Astrocyte of the spinal cord (primary cell): ENCODE measurements at places on chromosomes 7 and 10.

- DNase-seq = no peak
Measured at GRCh38 chr7:68216051-68216450, 1219.4 kb downstream of the TYW1 start.

DNA sequence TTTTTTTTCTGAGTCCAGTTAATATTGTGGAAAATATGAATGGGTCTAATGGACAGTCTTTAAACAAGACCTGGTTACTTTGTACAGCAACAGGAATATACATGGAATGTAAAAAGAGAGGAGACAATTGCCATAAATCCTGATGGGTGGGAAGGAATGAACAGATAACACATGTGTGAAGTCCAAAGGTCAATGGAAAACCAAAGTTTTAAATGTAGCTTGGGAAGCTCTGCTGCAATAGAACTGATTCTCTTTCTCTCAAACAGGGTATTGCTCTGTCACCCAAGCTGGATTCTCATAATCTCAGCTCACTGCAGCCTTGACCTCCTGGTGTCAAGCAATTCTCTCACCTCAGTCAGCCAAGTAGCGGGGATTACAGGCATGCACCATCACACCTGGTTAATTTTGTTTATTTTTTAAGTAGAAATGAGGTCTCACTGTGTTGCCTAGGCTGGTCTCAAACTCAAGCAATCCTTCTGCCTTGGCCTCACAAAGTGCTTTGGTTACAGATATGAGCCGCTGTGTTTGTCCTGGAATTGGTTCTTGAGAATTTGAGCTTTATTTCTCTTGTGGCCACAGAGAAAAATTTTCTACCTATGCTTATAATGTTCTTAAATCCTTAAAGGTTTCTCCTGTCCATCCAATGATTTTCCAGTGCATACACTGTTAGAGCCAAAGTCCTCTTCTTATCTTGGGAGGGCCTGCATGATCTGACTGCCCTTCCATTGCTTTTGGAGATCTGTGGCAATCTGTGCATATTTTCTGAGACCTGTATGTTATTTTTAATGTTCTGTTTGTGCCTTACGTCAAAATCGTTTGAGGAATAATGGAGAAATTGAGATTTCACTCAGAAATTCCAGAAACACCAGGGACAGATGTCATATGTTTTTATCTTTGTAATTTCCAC, 30.7 kb upstream of the ZNF92 start:
- no peak for DNase-seq

DNA sequence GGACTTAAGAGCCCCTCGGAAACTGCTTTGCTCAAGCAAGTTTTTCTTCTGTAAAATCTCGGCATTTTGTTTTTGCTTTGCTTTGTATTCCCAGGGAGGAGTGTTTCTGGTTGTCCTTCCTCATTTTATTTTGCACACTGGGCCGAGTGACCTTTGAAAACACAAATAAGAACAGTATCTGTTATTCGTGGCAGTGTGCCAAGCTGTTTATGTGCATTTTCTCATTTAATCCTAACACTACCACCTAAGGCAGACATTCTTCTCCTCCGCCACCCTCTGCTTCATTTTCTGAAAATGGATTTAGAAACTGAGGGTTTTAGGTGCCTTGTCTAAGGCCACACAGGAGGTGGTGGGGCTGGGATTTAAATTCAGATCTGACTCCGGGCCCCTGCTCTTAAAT, 218.5 kb downstream of the TCF7L2 start:
- DNase-seq = no peak

GRCh38 chr10:17669185-17669872, 25.4 kb downstream of the STAM start:
- DNase-seq = no peak

GRCh38 chr7:43735802-43736603, 6.7 kb upstream of the COA1 start:
- DNase-seq = no peak

GRCh38 chr7:128662091-128662490, 10.0 kb upstream of the GARIN1A start:
- DNase-seq = no peak

DNA sequence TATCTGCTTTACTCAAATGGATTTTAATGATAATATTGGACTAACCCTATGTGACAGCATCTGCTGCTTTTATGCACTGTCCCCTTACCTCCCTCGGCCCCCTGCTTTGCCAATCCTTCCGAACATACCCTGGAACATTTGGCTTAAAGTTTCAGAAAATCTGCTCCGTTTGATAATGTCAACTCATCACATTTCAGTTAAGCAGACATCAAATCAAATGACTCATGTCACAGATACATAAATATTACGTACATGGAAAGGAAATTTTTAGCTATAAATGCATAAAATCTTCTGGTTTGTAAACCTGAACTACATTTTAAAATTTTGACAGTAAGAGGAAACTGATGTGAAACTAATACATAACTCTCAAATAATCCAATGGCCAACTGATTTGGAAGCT, 98.2 kb downstream of the CNTNAP2 start:
- no peak for DNase-seq

GRCh38 chr10:28686835-28687682, 9.7 kb downstream of the BAMBI start:
- no peak for DNase-seq

- no peak for DNase-seq
Measured at GRCh38 chr7:96173781-96174180, 148.1 kb downstream of the SLC25A13 start.

GRCh38 chr10:127349737-127350136, 153.3 kb upstream of the INSYN2A start:
- DNase-seq = peak; percentile 32

GRCh38 chr10:47241946-47242867, 57.8 kb upstream of the GDF10 start:
- peak; percentile 43 for DNase-seq

GRCh38 chr10:69789164-69789576, 12.5 kb upstream of the COL13A1 start:
- peak; percentile 62 for DNase-seq

DNA sequence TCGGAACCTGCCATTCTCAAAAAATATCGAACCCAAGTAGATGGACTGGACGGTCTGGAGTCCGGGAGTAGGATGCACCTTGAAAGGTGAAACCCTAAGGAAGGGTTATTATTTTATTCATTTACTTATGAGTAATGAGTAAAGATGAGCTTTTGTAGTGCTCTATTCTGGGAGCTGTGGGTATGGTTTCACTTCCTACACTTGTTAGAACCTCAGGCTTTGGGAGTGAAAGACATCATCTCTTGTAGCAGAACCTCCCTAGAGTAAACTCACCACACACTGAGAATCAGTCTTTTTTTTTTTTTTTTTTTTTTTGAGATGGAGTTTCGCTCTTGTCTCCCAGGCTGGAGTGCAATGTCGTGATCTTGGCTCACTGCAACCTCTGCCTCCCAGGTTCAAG, 389.4 kb upstream of the AUTS2 start:
- DNase-seq = no peak

DNA sequence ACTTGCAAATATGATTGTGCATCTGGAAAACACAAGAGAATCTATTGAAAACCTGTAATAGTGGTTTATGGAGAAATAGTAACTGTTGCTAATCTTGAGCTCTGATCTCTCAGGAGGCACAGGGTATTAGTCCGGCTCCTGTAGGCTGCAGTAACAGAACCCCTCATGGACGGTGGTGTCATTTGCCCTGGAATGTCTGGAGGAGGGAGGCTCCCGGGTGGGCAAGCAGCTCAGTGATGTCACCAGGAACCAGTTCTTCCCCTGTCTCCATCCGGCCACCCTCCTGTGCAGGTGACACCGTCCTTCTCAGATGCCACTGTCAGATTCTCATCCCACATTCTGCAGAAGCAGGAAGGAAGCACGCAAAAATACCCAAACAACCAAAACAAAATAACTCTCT, 29.3 kb downstream of the INPP5A start:
- no peak for DNase-seq

DNA sequence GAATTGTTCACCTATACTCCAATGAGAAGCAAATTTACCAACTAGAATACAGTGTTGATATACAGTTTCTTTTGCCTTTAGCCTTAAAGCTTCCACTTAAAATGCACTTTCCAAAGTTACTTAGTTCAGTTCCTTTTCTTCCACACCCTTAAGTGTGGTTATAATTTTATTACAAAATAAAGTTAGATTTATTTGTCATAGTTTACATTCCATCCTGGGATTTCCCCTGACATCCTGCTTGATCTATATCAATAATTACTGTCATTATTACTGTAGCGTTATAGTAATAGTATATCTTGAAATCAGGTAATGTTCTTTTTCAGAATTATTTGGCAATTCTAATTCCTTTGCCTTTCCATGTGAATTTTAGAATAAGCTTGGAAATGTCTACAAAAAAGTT, 23.3 kb upstream of the MEST start:
- no peak for DNase-seq

DNA sequence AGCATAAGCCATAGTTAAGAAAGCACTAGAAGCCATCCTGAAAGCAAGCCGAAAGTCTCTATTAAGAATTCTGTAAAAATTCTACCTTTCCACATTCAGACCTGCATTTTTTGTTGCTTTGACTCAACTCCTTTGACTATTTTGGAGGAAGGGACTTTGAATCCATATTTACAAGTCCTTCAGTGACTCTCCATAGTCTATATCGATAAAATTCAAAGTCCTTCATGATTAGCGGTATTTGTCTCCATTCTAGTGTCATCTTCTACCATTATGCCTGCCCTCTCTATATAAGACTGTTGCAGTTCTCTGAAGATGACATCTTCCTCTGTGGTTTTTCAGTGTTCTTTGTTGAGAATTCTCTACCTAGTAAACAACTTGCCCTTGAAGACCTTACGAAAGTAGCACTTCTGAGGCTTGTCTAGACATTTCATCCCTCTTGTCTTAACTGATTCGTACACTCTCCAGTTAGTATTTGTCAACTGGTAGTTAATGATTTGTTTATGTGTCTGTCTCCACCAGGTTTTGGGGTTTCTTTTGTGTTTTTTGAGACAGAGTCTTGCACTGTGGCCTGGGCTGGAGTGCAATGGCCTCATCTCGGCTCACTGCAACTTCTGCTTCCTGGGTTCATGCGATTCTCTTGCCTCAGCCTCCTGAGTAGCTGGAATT, 1.7 kb downstream of the CCSER2 start:
- DNase-seq = no peak

- peak; percentile 59 for DNase-seq
Measured at GRCh38 chr10:52488606-52489485, 174.8 kb downstream of the DKK1 start.

- DNase-seq = no peak
Measured at GRCh38 chr10:103703941-103704919, 151.1 kb downstream of the SH3PXD2A start.

DNA sequence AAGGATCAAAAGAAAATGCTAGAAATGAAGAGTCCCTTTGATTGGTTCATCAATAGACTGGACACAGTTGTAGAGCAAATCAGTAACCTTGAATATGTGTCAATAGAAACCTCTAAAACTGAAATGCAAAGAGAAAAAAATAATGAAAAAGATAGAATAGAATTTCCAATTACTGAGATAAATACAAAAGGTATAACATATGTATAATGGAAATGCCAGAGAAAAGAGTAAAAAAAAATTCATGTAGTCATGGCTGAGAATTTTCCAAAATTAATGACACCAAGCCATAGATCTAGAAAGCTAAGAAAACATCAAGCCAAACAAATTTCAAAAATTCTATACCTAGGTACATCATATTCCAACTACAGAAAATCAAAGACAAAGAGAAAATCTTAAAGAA, 62.0 kb upstream of the HGF start:
- peak; percentile 18 for DNase-seq

GRCh38 chr10:21526188-21526859, 842 bp upstream of the SKIDA1 start:
- DNase-seq = peak; percentile 91

GRCh38 chr7:113431406-113431805, 313.1 kb upstream of the SMIM30 start:
- no peak for DNase-seq

DNA sequence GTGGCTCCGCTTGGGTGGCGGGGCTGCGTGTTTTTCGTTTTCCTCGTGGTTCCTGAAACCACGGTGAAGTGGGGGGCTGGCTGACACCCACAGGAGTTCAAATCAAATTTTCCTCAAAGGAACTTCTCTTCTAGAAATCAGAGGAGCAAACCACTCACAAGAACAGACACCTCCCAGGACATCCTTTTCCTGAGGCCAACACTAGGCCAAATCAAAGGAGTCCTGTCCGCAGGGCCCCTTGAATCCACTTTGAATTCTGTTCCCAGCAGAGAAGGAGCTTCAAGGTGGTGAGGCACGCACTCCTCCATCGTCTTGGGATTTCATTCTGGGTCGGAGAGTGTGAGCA, 29.9 kb upstream of the ZNF273 start:
- DNase-seq = no peak
